ENCODE measurements at places on chromosomes 4 and X. TPM values are rescaled to one million over a fixed set of nuclear protein-coding genes. Genes with fewer than 3 reads are reported as not detected.

- no peak for DNase-seq
Observed at GRCh38 chr4:15084780-15085179, 82.5 kb downstream of the CPEB2 start.

DNA sequence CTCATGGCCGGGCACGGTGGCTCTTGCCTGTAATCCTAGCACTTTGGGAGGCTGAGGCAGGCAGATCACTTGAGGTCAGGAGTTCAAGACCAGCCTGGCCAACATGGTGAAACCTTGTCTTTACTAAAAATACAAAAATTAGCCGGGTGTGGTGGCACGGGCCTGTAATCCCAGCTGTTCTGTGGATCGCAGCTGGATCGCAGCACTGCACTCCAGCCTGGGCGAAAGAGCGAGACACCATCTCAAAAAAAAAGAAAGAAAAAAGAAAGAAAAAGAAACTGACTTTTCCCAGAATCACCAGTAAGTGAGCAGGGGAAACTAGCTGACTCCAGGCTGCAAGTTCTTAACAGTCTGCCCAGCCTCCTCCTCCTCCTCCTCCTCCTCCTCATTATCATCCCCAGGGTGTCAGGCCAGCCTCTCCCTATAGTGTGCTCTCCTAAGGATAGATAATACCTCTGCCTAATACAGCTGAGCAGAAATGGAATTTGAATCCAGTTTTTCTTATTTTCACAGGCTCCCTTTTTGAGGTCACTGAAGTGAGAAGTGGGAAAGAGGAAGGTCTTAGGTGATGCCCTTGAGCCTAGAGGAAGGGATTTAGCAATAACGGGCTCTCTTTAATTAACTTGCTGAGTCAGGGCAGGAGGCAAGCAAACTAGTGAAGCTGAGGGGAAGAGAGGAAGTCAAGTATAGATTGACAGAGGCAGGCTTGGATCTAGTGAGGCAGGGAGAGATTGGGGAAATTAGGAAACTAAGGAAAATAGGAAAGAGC is 11.8 kb upstream of the ELF2 start:
- no peak for DNase-seq

The ZBED1 gene
- total RNA-seq, result 19.9 TPM

The TMPRSS11A gene
- not detected for total RNA-seq

GRCh38 chr4:5043579-5043978 is 7.7 kb upstream of the STK32B start:
- no peak for DNase-seq

- DNase-seq, result no peak
Observed at GRCh38 chrX:110172215-110172614, 145.7 kb downstream of the AMMECR1 start.

GRCh38 chr4:125070861-125071260 is 243.9 kb upstream of the FAT4 start:
- no peak for DNase-seq

DNA sequence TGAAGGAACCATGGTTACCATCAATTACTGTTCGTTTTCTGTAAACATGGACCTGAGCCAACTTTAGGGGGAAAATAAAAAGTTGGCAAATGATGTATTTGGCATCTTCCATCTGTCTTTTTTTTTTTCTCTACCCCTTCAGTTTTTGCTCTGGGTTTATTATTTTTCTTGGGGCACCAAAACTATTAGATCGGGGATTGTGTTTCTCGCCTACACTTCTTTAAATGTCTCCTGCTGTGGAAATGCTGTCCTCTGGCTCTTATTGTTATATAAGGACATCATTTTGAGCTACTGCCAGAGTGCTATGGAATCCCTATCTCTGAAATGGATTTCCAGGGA is 234.0 kb upstream of the SLIT2 start:
- no peak for DNase-seq
